ENCODE measurements at places on chromosomes 6 and 20.

DNA sequence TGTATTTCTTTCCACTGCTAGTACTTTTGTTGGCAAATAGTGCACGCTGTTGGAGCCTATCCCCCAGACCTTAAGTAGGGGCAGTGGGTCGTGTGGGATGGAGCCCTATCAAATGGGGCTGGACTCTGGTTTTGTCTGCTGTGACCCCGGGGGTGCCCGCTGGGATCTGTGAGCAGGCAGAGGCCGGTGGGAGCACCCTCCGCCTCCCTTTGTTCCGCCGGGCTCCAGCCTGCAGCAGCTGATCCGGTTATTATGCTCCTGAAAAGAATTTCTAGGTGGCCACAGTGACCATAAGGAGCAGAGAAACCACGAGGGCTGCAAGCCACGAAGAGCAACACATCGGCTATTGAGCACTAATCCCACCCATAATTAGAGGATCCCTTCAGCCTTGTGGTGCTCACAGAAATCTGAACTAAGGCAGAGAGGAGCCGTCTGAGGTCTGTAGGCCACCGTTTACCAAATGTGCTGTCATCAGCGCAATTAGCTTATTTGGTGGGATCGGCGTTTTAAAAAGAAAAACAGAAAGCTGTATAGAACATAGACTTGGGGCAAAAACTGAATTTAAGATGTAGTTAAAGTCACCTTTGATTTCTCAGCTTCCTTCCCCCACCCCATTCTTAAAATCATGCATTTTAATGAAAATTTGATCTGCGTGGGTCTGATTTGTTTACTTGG, 598.3 kb upstream of the JAG1 start:
- no peak for DNase-seq

- no peak for DNase-seq
Measured at GRCh38 chr6:14549304-14549770, 431.8 kb downstream of the CD83 start.

GRCh38 chr6:6312901-6313441, 7.5 kb downstream of the F13A1 start:
- no peak for DNase-seq

- DNase-seq = no peak
Measured at GRCh38 chr6:170024940-170025339, 265.9 kb downstream of the DLL1 start.
